Stimulated activated naive CD4-positive, alpha-beta T cell (primary cell): ENCODE measurements at places on chromosomes 16 and 17.
A peak's percentile ranks its signal among the peaks of the same experiment; 100 is the strongest.

- no peak for DNase-seq
Observed at GRCh38 chr17:79332011-79332554, 257.5 kb downstream of the ENGASE start.

- DNase-seq, result no peak
Observed at GRCh38 chr16:56815721-56816120, 49.3 kb upstream of the SLC12A3 start.

DNA sequence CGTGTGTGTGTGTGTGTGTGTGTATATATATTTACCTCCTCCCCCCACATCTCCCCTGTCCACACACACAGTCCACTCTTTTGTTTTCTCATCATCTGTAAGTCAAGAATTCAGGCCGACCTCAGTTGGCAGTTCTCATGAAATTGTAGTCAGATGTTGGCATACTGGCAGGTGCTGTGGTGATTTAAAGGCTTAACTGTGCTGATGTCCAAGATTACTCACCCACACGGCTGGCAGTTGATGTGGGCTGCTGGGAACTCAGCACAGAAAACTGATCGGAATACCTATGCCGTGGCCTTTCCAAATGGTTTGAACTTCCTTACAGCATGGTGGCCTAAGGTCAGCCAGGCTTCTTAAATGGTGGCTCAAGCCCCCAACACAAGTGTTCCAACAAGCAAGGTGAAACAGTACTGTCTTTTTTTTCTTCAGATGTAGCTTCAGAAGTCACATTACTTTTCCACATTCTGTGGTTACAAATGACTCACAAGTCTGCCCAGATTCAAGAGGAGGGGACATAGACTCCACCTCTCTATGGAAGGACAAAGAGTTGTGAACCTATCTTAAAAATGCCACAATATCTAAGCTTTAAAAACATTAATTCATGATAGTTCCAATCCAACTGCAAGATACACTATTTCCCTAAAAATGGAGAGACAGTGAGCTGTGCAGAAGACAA is 198.5 kb upstream of the HS3ST4 start:
- DNase-seq, result no peak

- peak; percentile 73 for DNase-seq
Observed at GRCh38 chr17:77404812-77405581, 264.2 kb downstream of the SEC14L1 start.

DNA sequence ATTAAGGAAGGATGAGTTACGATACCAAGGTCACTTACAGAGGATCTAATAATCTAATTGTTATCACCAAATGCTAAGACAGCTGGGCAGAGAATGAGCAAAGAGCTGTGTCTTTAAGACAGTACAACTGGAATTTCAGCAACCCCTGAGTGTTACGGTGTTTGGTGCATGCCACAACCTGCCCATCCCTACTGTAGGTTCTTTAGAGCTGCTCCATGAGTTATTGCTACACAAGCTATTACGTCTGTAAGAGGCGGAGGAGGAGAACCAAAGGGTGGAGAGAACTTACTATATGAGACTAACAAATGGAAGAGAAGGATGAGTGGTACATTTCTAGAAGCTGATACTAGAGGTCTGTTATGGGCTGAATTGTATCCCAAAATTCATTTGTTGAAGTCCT is 14.2 kb upstream of the C17orf78 start:
- DNase-seq, result no peak

DNA sequence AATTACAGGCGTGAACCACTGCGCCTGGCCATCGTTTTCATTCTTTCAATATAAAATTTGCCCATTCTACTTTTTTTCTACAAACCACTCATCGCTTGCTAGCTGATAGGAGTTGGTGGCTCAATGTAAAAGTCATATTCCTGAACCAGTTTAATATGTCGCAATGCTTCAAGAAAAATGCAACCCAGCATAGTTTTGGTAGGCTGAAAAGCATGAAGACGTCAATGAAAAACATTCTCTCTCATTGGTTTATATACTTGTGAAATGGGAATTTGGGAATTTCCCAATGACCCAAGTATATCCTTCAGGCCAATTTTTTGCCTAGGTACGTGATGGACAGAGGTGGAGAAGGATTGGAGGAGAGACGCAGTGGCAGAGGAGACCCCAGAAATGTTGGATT is 26.9 kb downstream of the USP43 start:
- DNase-seq, result no peak

GRCh38 chr16:57544124-57544653 is 1.7 kb downstream of the ADGRG5 start:
- DNase-seq, result no peak

GRCh38 chr16:89411335-89411850 is 79.0 kb downstream of the ANKRD11 start:
- no peak for DNase-seq

- no peak for DNase-seq
Observed at GRCh38 chr17:35705705-35706104, 25.7 kb upstream of the RASL10B start.

DNA sequence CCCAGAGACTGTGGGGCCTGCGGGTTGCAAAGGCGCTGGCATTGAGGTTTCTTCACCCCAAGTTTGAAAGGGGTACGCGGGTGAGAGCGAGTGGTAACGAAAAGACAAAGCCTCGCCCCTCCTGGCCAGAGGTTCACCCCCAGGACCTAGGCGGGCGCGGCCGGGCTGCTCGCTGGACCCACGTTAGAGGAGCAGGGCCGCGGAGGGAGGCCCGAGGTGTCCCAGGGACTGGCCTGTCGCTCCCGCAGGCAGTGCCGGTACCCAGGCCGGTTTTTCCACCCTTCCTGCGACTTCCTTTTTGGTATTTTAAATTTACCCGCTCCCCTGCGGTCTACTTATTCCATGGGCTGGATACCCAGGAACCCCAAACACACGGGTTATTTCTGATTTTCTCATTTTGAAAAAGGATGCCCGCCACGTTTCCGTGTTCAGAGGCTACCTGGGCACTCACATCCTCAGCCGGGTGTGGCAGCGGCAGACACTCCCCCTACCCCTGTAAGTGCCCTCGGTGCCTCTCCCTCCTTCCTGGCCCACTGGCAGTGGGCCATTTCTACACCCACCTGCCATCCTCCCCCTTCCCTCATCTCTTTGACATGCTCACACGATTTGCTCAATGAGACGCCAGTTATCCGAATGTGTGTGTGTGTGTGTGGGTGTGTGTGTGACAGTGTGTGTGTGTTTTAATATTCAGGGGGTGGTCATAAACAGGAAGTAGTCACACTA is 1.6 kb upstream of the FOXL1 start:
- DNase-seq, result no peak

GRCh38 chr17:732902-733720 is 715 bp downstream of the TLCD3A start:
- no peak for DNase-seq

GRCh38 chr17:2700030-2700490 is 11.5 kb downstream of the CLUH start:
- DNase-seq, result no peak

- peak; percentile 22 for DNase-seq
Observed at GRCh38 chr17:5097101-5097834, 14.4 kb downstream of the ZNF232 start.

GRCh38 chr17:28716740-28717577 is 709 bp downstream of the RAB34 start:
- no peak for DNase-seq

- DNase-seq, result no peak
Observed at GRCh38 chr16:87970186-87970585, 19.0 kb downstream of the BANP start.

DNA sequence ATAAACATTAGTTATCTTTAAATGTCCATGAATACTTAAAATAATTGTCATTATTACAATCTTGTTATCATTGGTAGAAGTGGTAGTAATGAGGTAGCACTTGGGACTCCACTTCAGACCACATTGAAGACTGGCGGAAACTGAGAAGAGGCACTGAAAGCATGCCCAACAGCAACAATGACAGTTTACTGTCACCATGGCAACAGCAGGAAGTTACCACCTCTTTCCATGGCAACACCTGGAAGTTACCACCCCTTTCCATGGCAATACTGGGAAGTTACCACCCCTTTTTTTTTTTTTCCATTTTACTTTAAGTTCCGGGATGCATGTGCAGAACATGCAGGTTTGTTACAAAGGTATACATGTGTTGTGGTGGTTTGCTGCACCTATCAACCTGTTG is 494.9 kb upstream of the RBFOX1 start:
- no peak for DNase-seq

DNA sequence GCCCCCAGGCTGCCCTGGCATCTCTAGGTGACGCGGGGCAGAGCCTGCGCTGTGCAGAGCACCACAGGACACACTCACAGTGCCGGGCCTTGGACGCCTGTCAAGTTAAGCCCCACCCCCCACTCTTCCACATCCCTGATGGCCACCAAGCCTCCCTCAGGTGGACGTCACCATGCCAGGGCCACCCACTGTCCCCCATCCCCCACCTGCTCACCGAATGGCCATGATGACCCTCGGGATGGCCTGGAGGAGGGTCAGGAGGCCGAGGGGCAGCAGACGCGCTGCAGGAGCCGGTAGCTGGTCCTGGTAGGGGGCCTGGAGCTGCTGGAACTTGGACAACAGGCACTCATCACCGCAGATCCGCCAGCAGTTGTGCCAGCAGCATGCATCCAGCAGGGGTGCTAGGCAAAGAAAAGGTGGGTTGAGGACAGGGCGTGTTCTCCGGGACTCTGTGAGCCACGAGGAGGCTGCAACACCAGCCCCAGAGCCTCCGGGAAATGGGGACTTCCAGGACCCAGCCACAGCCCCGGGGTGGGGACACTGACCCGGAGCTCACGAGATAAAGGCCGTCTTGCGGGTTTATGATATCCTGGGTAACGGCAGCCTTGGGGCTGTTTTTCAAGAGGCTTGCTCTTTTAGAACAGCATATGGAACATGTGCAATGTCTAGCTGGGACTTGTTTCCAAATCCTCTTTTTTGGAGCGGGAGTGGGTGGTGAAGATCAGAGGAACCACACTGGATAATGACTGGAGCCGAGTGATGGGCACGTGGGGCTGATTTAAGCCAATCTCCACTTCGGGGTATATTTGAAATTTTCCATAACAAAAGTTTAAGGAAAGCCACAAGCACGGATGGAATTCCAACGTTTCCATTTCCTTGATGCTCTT is 11.4 kb downstream of the C16orf95 start:
- no peak for DNase-seq

DNA sequence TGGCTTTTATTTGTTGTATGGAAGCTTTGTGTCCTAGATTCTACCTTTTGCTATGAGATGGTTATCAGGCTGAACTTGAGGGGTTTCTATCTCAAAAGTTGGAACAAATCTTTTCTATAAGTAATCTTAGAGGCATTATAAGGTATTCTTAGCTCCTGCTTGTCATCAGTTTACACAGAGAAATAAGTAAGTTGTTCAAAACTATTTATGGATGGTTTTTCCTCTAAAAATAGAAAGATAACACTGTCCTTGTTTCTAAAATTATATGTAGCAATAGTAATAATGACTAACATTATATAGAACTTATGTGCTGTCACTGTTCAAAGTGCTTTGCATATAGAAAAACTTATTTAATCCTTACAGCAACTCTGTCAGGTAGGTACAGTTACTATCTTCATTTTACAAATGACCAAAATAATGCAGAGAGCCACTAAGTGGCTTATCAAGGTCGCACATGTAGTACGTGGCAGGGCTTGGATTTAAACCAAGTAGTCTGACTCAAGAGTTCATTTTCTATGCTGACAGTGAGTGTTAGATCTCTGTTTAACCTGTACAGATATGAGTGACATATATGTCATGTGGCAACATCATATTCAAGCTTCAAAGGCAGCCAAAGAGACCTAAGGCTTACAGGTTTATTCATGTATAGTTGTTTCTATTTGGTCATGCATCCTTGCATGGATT is 59.0 kb downstream of the PHKB start:
- DNase-seq, result no peak

DNA sequence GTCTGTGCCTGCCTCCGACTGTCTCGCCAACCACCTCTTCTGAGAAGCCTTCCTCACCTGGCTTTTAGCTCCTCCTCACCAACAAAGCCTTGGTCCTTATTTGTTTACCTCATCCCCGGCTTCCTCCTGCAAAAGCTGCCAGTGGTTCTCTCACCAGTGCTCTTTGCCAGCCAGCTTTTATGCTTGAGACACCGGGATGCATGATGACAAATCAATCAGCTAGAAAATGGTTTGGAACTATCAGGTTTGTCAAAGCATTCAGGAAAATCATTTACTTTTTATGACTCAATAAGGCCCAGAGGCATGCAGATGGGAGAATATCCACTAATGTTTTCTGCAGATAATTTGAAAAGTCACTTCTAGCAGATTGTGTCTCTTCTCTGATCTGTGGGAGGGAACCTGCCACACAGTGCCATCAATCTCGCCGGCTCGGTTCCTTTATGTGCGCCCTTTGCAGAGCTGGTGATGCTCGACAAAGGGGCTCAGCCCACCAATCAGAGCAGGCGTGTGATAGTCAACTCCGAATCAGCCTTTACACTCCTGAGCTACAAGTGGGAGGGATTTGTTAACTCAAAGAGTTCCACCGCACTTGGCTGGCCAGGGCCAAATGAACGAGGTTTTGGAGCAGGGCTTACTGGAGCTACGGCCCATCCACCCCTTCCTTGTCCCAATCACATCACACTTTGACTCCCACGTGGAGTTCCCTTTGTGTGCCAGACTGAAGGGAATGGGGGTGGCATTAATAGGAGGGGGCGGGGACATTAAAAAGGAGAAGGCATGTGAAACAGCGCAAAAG is 85.8 kb downstream of the MRC2 start:
- DNase-seq, result no peak

DNA sequence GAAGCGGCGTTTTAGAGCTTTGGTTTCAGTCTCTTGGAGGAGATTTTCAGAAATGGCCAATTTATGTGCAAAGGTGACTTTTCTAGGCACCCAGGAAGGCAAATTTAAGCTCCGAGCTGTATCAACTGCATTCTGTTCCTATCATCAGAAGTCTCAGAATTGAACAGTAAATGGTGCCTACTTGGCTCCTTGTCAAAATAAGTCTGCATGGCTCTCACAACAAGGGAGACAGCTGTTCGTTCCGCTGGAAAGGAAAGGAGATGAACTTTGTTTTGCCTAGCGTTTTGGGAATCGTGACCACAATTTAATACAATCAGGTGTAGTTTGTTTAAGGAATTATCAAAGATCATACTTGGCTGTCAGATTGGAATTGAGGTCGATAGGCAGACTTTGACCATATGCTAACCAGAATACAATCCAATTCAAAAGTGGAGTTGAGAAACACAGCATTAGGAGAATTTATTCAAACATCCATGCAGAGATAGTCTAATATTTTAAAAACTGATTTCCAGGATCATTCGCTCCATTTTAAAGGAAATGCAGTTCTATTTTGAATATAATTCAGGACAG is 139.4 kb downstream of the CPPED1 start:
- no peak for DNase-seq

- DNase-seq, result no peak
Observed at GRCh38 chr16:67976205-67976604, 4.1 kb downstream of the DPEP3 start.

GRCh38 chr17:19686400-19687090 is 29.8 kb downstream of the SLC47A2 start:
- DNase-seq, result no peak

DNA sequence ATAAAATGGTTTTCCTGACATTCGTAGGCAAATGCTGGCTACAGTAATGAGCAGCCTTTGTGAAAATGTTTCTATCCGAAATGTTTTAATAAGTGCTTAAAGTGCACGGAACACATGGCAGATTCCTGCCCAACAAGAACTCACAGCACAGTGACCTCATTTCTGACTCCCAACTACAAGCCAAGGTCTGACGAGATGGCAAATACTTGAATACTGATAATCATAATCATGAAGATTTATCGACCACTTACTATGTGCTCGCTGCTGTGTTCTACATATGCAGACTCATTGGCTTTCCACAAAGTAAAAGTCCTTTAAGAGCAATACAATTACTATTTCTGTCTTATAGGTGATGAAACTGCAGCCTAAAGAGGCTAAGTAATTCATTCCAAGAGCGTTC is 238.1 kb upstream of the CDH5 start:
- no peak for DNase-seq

GRCh38 chr16:59773330-59773729 is 1039.2 kb upstream of the GOT2 start:
- DNase-seq, result no peak
